ENCODE measurements at places on chromosomes 11 and 22. TPM values are rescaled to one million over a fixed set of nuclear protein-coding genes. Genes with fewer than 3 reads are reported as not detected.
A peak's percentile ranks its signal among the peaks of the same experiment; 100 is the strongest.

DNA sequence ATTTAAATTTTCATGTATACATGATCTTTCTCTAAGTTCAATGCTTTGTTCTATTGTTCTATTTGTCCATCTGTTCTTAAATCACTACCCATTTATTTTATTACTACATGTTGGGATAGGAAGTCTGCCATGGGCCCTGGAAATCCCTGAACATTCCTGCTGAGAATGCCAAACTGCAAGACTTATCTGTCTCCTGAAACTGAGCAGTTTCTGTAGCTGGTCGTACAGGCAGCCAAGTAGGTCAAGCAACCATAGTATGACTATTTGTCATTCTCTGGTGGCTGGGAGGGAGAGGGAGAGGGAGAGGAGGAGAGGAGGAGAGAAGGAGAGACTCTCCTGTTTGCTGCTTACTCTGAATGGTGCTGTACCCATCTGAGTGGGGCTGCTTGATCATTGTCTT is 82.8 kb upstream of the SNX19 start:
- no peak for DNase-seq

DNA sequence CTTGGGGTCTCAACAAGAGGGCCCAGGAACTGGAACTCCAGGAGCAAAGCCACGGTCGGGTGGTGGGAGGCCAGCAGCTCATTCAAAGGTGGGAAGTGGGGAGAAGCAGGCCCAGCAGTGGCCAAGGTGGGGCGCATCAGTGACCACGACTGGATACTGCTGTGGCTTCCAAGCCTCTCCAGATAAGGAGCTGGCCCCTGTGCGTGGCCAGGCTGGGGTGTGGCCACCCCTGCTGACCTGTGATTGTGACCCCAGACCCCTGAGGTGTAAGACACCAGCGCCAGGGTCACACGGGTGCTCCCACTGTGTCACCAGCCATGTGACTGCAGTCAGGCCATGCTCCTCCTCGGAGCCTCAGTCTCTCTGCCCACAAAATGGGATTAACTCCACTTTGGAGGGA is 20.3 kb downstream of the A4GALT start:
- no peak for DNase-seq

The APLNR gene
- 7.1 TPM for total RNA-seq

GRCh38 chr11:110621826-110622225 is 90.4 kb downstream of the ARHGAP20 start:
- no peak for DNase-seq

The RBMXL2 gene
- not detected for total RNA-seq

The MS4A5 gene
- not detected for total RNA-seq

The FAM83F gene
- total RNA-seq: 38.3 TPM

DNA sequence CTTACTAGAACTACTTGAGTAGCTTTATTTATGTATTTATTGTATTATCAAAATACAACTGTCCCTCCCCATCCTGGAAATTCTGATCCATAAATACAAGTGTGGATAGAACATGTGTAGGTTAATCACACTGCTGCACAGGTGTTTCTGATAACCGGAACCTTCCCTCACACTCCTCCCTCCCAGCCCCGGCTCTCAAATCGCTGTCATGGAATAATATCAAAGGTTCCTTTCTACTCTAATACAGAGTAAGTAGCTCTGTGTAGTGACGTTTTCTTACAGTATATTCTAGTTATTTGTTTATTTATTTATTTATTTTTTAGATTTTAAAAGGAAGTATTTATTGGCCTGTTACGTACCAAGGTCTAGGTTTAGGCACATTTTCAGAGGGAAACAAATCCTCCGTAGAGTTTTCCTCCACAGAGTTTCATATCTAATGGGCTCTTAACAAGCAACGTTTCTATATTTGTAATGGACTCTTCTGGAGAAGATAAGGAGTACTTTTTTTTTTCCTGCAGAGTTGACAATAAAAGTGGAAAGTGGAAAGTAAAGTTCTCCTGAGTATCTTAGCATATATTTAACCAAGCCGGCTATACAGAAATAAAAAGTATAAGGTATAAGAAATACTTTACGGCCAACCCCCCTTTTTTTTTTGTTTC is 129.0 kb upstream of the CARD18 start:
- no peak for DNase-seq

GRCh38 chr11:27612932-27613880 is 87.0 kb downstream of the BDNF start:
- DNase-seq: no peak

GRCh38 chr22:50403701-50404101 is 60.6 kb downstream of the PPP6R2 start:
- DNase-seq: peak; percentile 40
